NCI-H187 (cell line): ENCODE measurements at places on chromosomes 6 and 20.

GRCh38 chr6:33165581-33166258 lies 26.5 kb downstream of the COL11A2 start:
- no peak for DNase-seq

GRCh38 chr20:13717631-13718044 lies 67.1 kb downstream of the ESF1 start:
- no peak for DNase-seq

GRCh38 chr20:44743080-44743701 lies 2.5 kb upstream of the KCNK15 start:
- no peak for DNase-seq

- DNase-seq, result no peak
Measured at GRCh38 chr6:35487658-35488516, 9.0 kb downstream of the TEAD3 start.

DNA sequence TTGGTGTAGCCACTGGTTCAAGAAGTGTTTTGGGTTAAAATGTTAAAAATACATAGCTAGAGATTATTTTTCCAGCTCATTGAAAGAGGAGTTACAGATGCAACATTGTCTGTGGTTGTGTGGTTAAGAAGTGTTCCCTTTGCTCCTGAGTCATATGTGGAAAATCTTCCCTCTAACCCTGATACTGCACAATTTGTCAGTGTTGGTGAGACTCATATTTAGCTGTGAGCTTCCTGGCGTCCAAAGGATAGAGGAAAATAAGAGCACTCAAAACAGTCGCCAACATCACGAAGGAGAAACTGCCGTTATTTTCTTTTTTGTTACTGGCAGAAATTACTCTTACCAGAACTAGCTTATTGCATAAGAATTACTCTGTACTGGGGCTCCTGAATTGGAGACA lies 250.4 kb downstream of the CDH4 start:
- no peak for DNase-seq

DNA sequence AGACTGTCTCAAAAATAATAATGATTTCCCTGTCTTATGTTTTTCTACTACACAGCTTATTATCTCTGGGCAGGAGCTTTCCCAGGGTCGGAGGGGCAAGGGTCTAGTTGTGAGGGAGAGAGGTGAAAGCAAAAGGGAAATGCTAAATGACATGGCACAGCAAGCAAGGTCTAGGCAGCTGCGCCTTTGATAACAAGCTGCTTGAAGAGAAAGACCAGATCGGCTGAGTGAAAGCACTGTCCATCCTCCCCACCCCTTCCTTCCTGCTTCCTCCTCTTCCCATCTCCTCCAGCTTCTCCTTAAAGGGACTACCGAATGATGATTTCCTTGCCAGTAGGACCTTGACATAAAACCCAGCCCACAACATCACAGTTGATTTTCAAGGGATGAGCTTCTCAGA lies 158.1 kb upstream of the AKAP12 start:
- DNase-seq, result no peak

DNA sequence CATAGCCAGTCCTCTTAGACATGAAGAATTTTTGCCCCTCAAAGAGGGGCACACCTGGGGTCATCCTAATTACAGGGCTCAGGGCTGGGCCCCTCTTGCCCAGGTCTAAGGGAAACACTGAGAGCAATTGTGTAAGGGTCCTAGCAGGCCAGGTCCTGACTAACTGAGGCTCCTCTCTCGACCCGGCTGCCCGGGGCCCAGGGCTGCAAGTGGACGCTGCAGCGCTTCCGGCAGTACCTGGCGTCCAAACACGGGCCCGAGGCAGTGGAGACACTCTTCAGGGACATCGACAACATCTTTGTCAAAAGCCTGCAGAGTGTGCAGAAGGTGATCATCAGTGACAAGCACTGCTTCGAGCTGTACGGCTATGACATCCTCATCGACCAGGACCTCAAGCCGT lies 17.4 kb downstream of the PDRG1 start:
- DNase-seq, result no peak

GRCh38 chr20:46264391-46265266 lies 43.7 kb downstream of the CDH22 start:
- DNase-seq, result peak; percentile 22

GRCh38 chr6:156345700-156346099 lies 431.5 kb upstream of the ARID1B start:
- DNase-seq, result no peak

DNA sequence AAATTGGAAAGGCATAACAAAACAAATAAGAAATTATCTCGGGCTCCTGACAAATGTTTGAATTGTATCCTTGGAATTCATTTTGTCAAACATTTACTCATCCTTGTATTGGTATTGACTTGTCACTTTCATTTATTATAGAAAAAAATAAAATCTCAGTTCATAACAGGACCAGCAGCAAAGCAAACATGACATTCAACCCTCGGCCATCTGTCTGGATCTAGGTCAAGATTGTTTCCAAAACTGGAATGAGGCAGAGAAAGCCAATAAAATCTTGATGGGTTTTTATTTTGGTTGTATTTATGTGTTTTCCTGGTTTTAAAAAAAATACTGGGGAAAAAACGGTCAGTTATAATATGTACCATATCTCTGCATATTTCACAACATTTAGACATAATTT lies 42.9 kb upstream of the FABP7 start:
- DNase-seq, result no peak

DNA sequence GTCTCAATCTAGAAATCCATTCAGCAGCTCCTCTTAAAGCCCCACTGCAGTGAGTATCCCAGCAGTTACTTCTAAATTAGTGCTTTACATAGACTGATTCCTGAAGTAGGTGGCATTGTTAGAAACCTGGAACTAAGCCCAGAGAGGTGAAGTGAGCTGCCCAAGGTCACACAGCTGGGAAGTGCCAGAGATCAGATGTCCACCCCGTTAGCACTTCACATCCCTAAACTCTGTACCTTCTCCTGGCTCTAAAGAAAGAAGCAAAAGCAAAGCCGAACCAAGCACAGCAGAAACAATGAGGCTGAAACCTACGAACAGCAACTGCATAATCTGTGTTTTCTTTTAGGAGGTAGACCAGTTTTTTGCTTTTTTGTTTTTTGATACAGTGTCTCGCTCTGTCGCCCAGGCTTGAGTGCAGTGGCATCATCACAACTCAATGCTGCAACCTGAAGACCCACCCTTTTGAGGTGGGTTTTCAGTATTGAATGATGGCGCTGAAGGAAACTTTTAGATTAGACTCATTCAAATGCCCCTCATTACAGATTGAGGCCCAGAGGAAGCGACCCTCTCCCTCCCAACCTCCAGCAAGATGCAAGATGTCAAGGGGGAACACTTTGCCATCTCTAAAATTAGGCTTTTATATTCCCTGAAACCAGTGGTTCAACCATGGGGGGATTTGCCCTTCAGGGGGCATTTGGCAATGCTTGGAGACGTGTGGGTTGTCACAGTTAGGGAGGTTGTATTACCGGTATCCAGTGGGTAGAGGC lies 3.2 kb upstream of the ZMYND8 start:
- DNase-seq, result no peak

- DNase-seq, result no peak
Measured at GRCh38 chr20:20904501-20904831, 192.0 kb upstream of the RALGAPA2 start.

GRCh38 chr6:116685437-116685993 lies 4.5 kb downstream of the KPNA5 start:
- DNase-seq, result no peak

GRCh38 chr20:24648919-24649318 lies 179.5 kb downstream of the SYNDIG1 start:
- DNase-seq, result no peak

DNA sequence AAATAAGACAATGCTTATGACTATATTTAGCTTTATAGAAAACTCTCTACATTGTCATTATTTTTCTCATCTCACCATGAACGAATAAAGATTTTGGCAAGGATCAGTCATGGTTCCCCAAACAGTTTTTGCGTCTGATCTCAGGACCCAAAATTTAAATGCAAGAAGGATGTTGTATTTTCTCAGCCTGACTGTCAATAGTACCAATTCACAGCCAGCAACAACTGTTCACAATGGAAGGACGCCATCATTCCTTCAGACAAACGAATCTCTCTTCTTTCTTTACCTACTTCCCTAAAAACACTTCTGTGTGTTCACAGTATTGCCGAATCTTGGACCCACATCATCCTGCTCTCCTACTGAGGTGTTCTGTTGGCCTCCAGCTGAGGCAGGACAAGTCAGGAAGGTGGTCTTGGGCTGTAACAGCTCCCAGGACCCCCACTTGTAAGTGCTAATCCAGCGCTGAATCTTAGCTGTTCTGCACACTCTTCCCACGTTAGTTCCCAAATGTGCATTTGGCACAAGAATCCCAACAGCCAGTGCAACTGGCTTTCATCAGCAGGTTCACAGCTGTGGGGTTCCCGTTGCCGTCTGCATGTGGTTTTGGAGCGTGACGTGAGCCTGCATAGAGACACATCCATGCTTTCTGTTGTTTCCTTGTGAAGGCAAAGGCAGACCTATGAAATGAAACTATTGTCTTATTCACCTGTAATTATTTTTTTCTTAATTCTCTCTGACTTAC lies 600.0 kb downstream of the QKI start:
- no peak for DNase-seq

- no peak for DNase-seq
Measured at GRCh38 chr6:1263039-1263849, 48.7 kb upstream of the FOXQ1 start.

GRCh38 chr6:112683106-112683505 lies 336.0 kb downstream of the RFPL4B start:
- DNase-seq, result no peak

DNA sequence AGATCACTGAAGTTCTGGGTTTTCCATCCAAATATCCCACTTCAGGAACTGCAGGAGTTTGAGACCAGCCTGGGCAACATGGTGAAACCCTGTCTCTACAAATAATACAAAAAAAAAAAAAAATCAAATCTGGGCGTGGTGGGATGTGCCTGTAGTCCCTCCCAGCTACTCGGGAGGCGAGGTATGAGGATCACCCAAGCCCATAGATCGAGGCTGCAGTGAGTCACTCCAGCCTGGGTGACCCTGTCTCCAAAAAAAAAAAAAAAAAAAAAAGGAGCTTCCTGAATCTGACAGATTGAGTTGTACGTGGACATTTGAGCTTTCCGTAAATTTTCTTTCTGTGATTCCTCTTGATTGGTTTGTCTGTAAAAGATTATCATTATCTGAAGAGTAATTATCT lies 55.6 kb downstream of the TULP4 start:
- DNase-seq, result no peak

- no peak for DNase-seq
Measured at GRCh38 chr20:11137688-11138087, 463.9 kb upstream of the JAG1 start.
